Stimulated activated CD4-positive, alpha-beta T cell treated with anti-CD3 and anti-CD28 coated beads, Interleukin-4, amount 100 ng/mL, for 4 hours (primary cell): ENCODE measurements at places on chromosomes 13 and 19.

DNA sequence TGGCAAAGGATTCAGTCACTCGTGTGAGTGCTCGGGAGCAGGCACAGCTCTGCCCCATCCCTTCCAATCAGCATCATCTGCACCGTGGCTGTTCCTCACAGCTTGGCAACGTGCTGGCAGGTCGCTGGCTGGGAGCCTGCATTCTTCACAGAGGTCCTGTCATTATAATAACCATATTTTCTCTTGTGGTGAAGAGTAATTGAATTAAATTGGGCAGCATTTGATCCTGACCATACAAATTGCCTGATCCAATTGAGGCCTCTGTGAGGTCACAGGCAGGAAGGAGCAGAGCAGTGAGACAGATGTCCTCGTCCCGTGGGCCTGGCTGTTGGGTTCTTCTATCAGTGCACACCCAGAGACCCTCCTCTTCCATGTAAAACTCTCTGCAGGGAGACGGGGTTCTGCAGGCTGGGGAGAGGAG lies 407.8 kb downstream of the COG6 start:
- DNase-seq = no peak

- no peak for DNase-seq
Observed at GRCh38 chr19:35143818-35144217, 763 bp downstream of the FXYD7 start.

DNA sequence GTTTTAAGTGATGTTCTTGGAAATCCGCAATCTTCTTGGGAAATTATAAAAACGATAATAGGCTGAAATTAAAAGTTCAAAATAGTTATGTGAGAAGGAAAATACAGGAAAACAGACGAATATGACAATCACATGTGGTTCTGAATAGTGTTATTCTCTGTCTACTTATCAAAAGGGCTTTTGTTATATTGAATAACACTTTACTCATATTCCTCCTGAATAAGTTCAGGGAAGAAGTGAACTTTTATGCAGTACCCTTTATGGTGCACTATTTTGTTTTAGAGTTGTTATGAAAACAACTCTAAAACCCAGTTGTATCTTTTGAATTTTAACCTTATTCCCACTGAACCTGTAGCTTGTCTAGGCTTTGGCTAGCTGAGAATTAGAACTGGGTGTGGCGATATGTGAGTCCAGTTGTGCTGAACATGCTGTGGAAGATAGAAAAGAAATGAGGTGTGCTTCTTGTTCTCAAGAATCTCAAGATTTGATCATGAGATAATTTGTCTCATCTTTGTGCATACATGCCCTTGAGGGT lies 384.4 kb downstream of the LMO7 start:
- DNase-seq = no peak

GRCh38 chr19:35375505-35376307 lies 4.8 kb downstream of the GPR42 start:
- DNase-seq = no peak

GRCh38 chr19:13363954-13364353 lies 142.3 kb downstream of the CACNA1A start:
- DNase-seq = no peak

DNA sequence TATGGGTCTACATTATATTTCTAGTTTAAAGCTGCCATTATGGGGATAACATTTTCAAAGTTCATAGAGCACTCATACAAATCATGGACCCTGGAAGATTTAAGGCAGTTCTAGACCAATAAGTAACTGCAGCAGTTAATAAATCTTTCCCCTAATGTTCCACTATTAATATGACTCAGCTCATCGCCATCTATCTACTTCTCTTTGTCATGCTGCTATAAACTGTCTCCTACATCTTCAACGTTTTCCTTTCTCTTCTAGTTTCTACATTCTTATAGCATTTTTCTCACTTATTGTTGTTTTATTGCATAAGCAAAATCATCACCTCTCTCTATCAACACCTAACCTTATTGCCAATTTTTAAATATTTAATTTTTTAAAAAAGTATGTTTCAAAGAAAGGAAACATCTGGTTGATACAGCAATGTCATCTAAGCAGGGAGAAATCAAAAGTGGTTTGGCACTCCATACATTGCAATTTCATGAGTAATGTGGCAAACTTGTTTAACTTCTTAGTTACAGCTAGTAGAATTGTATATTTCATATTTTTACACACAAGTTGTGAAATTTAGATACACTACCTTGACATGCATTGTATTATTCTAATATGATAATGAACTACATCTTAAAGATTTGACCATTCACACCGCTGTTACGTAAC lies 1500.4 kb upstream of the MIR17HG start:
- no peak for DNase-seq

GRCh38 chr13:110790371-110790770 lies 76.9 kb downstream of the ING1 start:
- no peak for DNase-seq

- DNase-seq = no peak
Observed at GRCh38 chr13:25844559-25845434, 207.0 kb downstream of the SHISA2 start.

GRCh38 chr19:15200553-15201364 lies at the start of gene NOTCH3:
Gene NOTCH3, minus strand, starts transcription at chr19:15200995. Its CDS starts 90 bp downstream, at chr19:15200905.
- DNase-seq = no peak

GRCh38 chr13:60331249-60332012 lies 65.6 kb upstream of the TDRD3 start:
- DNase-seq = no peak

DNA sequence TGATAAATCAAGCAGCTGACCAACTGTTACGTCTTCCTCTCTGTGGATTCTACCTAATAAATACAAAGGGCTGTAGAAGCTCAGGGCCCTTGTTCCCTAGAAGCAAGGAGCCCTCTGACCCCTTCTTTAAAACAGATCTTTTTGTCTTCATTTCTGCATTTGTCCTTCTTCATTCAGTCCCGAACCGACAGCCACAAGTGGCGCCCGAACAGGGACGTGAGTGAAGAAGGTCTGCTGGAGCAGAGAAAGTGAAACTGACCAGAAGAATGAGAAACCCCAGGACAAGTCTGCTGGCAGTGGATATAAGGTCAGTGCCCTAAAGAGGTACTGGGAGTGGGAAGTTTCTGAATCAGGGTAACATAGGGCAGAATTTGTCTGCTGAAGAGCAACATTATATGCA lies 13.1 kb downstream of the ZNF773 start:
- DNase-seq = no peak

GRCh38 chr13:93552596-93552995 lies 326.0 kb downstream of the GPC6 start:
- no peak for DNase-seq

- DNase-seq = peak; percentile 28
Observed at GRCh38 chr19:8663920-8664670, 33.7 kb downstream of the NFILZ start.

DNA sequence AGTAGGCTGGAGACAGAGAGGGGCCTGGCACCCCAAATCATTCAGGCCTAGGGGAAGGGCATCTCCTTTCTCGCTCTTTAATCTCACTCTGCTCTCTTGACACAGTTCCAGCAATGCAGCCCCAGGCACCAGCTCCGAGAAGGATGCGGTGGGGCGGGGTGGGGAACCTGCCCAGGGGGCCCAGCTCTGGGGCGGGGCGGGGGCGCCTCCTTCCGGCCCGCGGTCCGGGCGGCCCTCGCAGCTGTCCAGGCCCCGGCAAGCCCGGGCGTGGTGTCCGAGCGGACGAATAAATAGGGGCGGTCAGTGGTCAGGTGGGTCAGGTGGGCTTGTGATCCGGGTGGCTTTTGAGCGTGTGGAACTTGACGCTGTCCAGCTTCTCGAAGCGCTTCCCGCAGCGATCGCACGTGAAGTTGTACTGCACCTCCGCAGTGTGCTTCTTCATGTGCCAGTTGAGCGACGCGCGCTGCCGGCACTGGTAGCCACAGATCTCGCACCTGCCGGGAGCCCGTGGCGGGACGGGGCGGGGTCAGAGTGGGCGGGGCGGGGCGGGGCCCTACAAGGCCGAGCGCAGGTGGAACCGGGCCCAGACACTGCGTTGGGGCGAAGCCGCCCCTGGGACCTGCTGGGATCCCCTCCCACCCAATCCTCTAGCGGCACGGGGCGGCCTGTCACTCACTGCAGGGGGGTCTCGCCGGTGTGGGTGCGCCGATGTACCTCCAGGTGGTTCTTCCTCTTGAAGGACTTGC lies 2.7 kb upstream of the ELAVL3 start:
- DNase-seq = no peak

DNA sequence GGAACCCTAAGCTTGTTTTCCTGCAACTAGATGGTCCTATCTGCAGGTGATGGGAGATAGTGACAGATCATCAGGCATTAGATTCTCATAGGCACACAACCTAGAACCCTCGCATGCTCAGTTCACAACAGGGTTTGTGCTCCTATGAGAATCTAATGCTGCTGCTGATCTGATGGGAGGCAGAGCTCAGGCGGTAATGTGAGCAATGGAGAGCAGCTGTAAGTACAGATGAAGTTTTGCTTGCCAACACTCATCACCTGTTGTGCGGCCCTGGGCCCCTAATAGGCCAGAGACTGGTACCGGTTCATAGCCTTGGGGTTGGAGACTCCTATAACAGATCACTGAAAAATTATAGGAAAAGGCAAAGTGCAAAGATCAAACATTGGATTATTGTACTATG lies 267.2 kb downstream of the PCDH9 start:
- no peak for DNase-seq
